ENCODE measurements at places on chromosomes 11 and 22. TPM values are rescaled to one million over a fixed set of nuclear protein-coding genes. Genes with fewer than 3 reads are reported as not detected.

Gene ADAMTS8
- under 0.01 TPM for total RNA-seq

Gene MPPED2
- under 0.01 TPM for total RNA-seq

Gene CSRP3
- total RNA-seq, result not detected

Gene MUS81
- 61.0 TPM for total RNA-seq

Gene MS4A3
- not detected for total RNA-seq
